ENCODE measurements at places on chromosomes 1 and 21.

- DNase-seq: peak; percentile 66
Measured at GRCh38 chr1:24391882-24392603, 21.5 kb downstream of the STPG1 start.

DNA sequence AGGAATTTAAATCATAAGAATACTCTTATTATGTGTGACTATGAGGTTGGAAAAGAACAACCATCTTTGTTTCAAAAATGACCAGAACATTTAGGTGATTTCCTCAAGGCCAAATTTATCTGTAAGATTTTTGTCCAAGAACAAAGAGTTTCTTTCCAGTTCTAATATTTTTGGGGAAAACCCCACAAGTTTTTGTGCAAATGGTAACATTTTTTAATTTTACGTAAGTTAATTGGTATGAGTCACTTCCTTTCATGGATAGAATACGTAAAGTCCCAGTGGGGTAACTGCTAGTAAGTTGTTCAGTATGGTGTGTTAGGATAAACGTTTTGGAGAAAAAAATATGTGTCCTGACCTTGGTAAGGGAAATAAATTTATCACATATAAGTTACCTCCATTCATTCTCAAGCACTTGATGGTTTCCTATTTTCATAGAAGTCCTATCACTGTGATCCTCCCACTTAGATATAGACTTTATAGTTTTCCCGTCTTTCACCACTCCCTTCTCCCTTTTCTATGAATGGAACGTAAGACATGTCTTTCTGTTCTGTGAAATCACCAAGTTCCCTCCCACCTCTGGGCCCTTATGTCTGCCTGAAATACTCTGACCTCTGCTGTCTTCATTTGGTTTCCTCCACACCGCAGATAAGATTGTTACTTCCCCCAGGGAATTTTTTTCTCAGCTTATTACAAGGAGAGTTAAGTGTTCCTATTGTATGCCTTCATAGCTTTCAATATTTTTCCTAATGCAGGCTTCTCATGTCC, 34.9 kb upstream of the TSNAX start:
- no peak for DNase-seq

- DNase-seq: no peak
Measured at GRCh38 chr1:25197982-25198662, 34.2 kb downstream of the SYF2 start.

- DNase-seq: no peak
Measured at GRCh38 chr21:35475009-35475408, 425.9 kb upstream of the RUNX1 start.

DNA sequence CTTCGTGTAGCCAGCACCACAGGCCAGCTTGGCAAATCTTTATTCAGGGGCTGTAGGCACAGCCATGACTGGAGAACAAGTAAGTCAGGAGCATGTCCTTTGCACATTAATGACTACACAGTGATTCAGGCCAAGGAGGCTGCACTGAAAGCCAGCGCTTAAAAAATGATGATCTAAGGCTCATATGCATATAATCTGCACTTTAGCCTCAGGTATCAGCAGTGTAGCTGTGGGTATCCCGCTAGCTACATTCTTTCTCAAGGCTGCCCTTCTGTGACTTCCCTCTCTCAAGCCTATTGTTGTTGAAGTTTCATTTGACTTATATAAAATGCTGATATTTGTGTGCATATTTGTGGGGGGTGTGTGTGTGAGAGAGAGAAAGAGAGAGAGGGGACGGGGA, 62.6 kb upstream of the RGL1 start:
- DNase-seq: no peak

- no peak for DNase-seq
Measured at GRCh38 chr1:105492921-105493320, 1563.6 kb upstream of the PRMT6 start.

GRCh38 chr1:36622741-36623648, 140.3 kb upstream of the CSF3R start:
- DNase-seq: no peak

GRCh38 chr1:43564551-43565348, 34.1 kb downstream of the PTPRF start:
- DNase-seq: no peak

DNA sequence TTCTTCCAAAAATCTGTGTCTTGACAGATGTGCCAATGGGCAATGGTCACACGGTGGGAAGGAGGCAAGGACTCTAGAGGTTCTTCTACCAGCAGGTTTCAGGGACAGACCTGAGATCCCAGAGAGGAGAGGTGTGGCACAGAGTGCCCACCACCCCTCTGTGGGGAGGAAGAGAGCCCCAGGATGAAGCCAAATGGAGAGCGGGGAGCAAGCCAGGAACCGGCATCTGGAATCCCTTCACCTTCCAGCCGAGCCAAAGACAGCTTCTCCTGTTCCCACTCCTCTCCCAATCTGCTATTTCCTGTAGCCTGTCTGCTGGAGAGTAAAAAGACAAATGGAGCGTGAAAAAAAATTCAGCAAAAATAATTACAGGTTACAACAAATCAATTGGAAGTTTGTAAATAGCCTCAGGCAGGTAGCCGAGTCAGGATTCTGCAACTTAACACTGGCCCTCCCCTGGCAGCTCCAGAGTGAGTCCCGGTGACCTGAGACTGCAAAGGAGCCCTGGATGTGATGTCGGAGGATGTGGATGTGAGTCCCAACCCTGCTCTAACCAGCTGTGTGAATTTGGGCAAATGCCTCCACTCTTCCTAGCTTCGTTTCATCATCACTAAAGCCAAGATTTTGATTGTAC, 45.4 kb upstream of the LRRN2 start:
- no peak for DNase-seq

Data from stimulated activated CD4-positive, alpha-beta T cell treated with anti-CD3 and anti-CD28 coated beads, Interleukin-2, amount 100 ng/mL, for 48 hours (primary cell).